ENCODE measurements at places on chromosomes 2 and 18.

DNA sequence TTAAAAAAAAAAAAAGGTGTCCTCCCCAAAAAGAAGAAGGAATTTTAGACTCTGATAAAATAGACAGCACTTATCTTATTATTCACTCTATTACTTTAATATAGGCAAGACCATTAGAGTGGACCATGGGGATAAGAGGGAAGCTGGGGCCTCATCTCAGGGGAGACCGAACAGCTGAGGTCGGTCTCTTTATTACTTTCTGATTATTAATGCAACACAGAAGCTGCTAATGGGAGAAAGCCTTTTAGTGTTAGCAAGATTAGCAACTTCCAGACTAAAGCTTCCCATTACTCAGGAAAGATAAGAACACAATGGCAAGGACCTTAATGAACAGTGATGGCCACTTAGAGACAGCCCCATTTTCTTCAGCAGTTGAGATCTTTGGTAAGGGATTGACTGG is 135.5 kb downstream of the TMEFF2 start:
- no peak for DNase-seq

DNA sequence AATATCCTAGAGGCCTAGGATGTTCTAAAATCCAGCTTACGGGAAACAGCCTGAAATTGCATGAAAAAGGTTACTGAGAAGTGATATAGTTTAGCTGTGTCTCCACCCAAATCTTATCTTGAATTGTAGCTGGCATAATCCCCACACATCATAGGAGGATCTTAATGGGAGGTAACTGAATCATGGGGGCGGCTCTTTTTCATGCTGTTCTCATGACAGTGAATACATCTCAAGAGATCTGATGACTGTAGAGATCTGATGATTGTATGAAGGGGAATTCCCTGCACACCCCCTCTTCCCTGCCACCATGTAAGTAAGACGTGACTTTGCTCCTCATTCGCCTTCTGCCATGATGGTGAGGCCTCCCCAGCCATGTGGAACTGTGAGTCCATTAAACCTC is 385.6 kb upstream of the ID2 start:
- DNase-seq: no peak

DNA sequence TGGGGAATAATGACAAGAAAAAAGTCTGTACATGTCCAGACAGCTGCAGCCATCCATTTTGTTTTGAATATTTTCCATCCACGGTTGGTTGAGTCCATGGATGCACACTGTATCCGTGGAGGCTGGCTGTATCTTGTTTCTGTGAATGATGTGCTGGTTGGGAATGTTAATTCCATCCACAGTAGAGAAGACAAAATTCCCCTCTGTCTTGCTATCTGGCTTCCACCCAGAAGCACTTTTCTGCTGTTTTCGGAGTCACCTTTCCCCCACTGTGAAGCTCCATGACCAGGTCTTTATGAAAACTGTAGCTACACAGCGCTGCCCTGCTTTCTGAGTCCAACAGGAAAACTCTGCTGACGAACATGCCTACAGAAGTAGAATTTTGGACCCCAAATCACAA is 122.3 kb downstream of the HRH4 start:
- no peak for DNase-seq

- peak; percentile 77 for DNase-seq
These were observed 1.5 kb upstream of the IRS1 start for GRCh38 chr2:226800941-226801784.

DNA sequence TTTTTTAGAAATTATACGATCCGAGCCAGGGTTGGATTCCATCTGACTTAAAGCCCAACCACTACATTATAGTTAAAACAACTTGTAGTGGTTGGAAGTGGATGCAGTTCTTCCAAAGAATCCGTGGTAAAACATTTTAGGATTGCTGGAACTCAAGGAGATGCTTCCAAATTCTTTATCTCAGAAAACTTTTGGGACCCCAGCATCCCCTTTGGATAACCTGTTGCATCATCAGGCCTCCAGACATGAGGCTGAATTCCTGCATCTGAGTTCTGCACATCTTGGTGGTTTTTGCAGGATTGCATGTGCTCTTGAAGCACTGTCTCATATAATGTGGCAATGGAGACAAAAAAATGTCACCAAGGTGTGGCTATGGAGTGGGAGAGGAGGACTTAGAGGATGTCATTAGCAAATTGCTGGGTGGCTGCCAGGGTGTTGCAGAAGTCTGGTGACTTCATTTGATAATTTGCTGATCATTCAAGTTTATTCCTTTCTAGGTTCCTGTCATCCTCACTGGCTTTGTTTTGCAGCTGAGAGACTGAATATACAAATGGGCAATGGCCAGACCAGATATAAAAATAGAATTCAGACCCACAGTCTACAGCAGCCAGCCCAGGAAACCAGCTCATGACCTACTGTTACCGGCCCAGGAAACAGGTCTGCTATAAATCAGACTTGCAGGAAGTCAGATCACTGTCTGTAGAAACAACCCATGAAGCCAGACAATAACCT is 207.7 kb downstream of the BCL2 start:
- DNase-seq: no peak

DNA sequence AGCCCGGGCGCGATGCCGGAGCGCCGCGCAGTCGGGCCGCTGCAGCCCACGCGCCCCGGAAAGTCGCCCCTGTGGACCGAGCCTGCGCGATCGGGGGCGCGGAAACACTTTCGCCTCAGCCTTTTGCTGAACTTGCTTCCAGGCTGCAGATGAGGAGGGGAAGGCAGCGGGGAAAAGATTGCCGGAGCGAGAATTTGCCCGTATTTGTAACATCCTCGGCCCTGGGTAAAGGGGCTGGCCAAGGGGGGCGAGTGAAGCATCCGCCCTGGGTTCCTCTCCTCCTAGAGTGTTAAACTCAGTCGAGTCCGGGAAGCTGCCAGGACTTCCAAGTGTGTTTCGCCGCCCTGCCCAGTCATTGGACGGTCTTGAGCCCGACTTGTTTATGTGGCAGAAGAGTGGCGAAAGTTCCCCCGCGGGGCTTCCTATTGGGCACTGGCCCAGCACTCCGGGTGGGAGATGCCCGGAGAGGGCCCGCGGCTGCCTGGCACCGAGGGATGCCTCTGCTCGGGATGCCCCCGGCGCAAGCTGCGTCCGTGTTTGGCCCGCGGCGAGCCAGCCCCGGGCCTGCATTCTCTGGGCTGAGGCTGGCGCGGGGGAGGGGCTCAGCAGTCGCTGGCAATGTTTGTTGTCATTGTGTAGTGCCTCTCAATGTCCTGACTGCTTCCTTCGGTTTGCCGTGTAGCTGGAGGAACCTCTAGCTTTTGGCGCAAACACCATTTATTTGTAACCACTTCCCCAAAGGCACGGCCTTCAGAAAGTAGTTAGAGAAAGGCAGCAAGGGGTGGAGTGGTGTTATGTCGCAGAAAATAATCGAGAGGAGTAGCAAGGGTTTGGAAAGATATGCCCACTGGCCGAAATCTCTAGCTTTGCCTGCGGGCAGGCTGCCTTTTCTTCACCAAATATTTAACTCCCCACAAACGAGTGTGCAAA is 1.1 kb downstream of the CYBRD1 start:
- peak; percentile 7 for DNase-seq

DNA sequence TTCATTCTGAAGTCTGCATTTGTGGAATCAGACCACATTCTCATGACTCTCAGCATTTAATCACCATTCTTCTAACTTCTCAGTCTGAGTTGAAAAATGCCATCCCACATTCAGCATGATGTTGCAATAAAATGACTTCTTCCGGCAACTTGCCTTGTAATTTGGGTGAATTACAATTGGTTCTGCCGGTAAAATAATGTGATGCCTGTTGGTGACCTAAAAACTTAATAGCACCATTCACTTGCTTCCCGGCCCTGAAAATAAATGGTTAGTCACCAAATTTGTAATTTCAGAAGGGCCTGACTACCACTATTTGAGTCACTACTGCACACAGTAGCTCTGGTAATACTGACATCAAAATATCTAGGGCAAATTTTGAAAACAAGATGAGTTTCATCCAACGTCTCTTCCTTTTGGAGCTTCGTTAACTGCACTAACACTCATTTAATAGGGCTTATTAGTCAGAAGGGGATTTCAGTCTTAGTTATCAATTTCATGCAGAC is 637.1 kb upstream of the CHAC2 start:
- no peak for DNase-seq

- DNase-seq: no peak
These were observed 20.2 kb upstream of the EMILIN2 start for GRCh38 chr18:2826581-2826980.

GRCh38 chr18:50042611-50043010 is 152.3 kb downstream of the MYO5B start:
- DNase-seq: no peak

GRCh38 chr2:111710085-111710484 is 173.9 kb downstream of the ANAPC1 start:
- no peak for DNase-seq

DNA sequence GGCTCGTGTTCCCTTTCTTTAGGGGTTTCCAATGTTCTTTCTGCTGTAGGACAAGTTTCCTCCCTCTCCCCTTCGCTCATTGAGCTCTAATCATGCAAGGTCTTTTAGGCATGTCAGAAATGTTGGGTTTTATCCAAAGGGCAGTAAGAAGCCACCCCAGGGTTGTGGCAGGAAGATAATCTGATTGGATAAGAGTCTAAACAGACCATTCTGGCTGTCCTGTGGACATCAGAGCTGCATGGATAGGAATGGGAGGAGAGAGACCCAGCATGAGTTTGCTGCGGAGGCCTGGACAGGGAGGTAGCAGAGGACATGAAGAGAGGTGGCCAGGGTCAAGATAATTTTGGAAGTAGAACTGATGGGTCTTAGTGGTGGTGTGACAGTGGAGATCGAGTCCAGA is 88.2 kb downstream of the ACKR3 start:
- no peak for DNase-seq

DNA sequence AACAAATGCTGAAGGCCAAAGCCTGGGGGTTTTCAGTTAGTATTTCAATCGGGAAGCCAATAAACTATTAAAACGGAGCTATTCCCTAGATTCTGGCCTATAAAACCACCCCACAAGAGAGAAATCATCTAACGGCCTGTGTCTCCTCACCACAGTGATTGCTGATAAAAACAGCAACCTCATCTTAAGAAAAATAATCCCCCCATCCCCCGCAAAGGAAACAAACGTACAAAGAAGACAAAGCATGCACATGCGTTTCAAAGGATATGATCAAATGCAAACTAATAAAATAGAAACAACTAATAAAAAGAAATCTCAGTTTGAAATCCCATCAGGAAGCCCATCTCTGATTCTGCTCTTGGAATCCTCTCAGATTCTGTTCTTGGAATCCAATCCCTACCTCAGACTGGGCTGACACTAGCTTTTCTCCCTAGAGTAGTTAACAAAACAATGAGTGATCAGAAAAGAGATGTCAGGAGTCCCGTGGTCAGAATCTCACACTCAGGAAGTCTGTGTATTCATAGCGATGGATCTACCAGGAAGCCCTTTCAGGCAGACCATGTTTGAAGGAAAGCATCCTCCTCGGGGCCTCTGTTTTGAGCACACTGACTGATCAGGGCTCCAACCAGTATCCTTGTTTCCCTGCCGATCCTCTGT is 150.7 kb downstream of the THADA start:
- DNase-seq: no peak

GRCh38 chr2:214560176-214560575 is 149.3 kb downstream of the VWC2L start:
- DNase-seq: no peak

GRCh38 chr2:167964650-167965413 is 282.6 kb downstream of the STK39 start:
- no peak for DNase-seq

DNA sequence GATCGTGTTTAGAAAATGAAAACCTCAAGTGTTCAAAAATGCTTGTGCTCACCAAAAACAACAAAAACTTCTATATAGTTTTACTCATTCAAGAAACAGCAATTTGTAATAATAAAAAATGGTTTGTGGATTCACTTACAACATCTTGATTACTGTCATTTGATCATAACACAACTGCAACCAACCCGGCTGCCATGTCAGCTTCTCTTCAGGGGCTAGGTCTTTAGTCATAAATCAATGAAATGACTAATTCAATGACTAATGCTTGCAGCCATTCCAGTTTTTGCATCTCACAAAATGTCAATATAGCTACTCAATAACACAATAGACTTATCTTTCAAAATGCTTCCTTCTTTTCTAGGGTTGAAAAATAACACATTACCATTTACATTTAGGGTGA is 128.0 kb downstream of the OLA1 start:
- no peak for DNase-seq

DNA sequence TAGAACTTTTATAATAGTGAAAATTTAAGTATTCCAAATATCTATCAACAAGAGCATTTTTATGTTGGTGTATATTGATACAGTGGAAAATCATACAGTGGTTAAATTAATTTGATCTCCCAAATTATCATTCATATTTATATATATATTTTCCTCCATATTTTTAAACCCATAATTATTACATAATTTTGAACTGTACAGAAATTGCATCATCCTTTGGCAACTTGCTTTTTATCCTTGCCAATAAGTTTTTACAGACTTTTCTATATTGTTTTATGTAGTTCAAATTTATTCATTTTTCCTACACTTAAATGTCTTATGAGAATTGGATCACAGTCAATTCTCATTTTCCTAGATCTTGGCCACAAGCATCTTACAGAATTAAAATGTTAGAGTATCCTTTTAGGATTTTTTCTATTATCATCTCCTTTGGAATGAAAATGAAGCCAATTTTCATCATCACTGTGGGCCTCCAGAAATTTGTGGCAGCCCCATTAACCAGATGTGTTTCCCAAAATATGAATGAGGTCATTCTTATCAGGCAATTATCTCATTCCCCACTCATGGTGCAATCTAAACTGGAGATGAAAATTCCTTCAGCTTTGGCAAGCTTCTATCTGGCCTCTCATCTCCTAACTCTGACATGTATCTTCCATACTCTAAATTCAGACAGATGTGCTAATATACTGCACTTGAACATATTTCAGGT is 94.2 kb upstream of the DLGAP1 start:
- DNase-seq: no peak

DNA sequence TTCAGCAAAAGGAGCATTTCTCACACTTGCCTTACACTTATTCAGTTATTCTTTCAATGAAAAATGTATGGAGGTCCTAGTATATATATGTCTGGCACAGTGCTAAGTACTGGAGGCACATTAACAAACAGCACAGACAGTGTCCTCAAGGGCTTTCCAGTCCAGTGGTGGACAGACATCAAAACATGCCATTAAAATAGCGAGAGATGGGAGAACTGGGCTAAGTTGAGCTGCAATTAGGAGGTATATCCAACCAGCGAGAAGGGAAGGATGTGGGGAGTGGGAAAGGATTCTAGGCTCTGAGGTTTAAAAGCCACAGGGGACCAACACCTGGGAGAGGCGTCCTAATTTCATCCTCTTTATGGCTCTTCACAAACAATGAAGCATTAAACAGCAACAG is 127.5 kb upstream of the TTC39C start:
- no peak for DNase-seq

DNA sequence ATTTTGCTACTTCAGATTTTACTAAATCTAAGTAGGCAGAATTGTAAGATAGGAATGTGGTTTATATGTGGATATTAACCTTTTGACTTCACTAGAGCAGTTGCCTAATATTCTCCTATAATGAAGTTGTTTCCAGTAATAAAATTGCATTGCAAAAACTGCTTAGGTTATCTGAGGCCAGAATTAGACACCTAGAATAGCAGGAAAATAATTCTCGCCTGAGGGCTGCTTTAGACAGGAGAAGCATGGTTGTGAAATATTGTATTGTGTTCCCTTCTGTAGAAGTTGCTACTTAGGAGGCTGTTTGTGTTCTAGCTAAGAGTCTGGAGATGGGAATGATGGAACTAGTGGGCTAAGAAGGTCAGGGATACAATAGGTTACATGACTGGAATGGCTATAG is 146.3 kb downstream of the PLCL1 start:
- DNase-seq: no peak

Measured in CD4-positive, alpha-beta T cell treated with Interferon alpha-2 for 1 hour (primary cell).